ENCODE measurements at places on chromosomes 1 and 21. TPM values are rescaled to one million over a fixed set of nuclear protein-coding genes. Genes with fewer than 3 reads are reported as not detected.

DNA sequence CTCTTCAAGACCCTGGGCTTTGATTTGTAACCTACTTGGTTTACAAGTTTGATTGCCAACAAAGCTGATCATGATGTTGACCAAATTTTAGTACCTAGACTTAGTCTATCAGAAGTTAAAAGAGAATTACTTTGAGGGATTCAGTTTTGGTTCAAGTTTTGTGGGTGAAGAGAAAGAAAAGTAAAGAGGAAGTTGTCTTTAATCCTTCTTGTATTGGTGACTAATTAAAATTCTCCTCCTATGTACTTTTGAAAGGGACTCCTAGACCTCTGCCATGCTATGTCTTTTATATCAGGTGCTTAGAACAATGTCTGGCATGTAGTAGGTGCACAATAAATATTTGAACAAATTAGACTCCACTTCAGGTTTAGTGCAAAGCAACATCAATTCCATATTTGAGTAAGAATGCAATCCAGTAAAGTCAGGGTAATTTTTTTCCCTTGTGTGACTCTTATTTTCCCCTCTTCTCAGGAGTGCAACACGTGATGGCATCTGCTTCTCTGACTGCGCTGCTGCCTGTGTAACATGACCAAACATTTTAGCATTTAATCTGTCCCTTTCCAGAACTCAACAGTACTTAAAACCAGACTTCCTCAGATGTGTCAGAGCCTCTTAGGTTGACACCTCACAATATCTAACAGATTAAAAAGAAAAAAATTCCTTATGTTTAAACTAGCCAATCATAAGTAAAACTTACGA lies 41.1 kb upstream of the KCNQ4 start:
- peaks cover 2% of the 10 kb centered on the region for H3K36me3 ChIP-seq
- DNase-seq = no peak
- H3K27me3 ChIP-seq = no peaks in the 10 kb centered on the region
- no peak overlapping the region for H3K4me3 ChIP-seq
- no peak overlapping the region for H3K27ac ChIP-seq

DNA sequence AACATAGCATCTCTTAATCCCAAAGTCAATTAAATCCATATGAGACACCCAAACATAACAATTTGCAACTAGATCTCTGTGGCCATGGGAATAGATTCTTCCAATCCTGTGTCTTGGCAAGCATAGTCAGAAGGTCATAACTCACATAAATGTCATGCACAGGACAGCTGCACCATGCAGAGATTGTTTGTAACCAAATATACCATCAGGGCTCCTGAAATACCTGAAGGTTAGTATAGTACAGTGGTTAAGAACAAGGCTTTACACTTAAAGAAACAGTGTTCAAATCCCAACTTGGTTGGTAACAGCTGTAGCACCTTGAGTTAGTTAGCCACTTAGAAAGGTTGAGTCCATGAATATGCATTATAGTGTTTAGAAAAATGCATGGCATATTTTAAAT lies 82.6 kb upstream of the CCDC190 start:
- H3K4me1 ChIP-seq = no peaks in the 10 kb centered on the region
- DNase-seq = peak; percentile 24
- no peaks in the 10 kb centered on the region for H3K27me3 ChIP-seq
- H3K4me3 ChIP-seq = no peak overlapping the region
- H3K36me3 ChIP-seq = no peaks in the 10 kb centered on the region
- no peak overlapping the region for H3K27ac ChIP-seq

DNA sequence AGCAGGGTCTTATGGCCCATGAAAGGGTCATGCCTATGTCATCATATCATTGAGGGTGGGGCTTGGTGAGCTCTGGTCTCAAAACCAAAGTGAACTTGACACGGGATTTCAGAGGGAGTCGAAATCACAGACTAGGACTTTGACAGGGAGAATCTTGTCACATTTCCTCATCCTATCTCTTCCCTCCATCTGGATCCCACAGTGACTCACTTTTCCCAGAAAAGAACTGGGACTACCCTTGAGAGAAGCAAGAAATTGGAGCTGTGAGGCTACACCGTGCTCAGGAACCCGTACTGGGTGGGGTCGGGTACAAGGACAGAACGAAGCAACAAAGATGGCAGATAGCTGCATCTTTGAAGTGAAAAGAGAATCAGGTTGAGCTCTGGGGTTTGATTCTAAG lies 69.5 kb downstream of the ZSCAN20 start:
- no peaks in the 10 kb centered on the region for H3K36me3 ChIP-seq
- no peaks in the 10 kb centered on the region for H3K27me3 ChIP-seq
- DNase-seq = no peak
- no peak overlapping the region for H3K27ac ChIP-seq

- H3K36me3 ChIP-seq = no peaks in the 10 kb centered on the region
- no peak overlapping the region for H3K27ac ChIP-seq
- H3K27me3 ChIP-seq = no peaks in the 10 kb centered on the region
- DNase-seq = peak; percentile 9
- H3K4me3 ChIP-seq = no peak overlapping the region
Observed at GRCh38 chr1:77655431-77655974, 27.0 kb downstream of the ZZZ3 start.

GRCh38 chr1:204373911-204374310 lies 14.2 kb upstream of the PLEKHA6 start:
- H3K27ac ChIP-seq = no peak overlapping the region
- H3K27me3 ChIP-seq = peaks cover 58% of the 10 kb centered on the region
- no peak overlapping the region for H3K4me3 ChIP-seq
- no peaks in the 10 kb centered on the region for H3K36me3 ChIP-seq
- DNase-seq = no peak
- no peaks in the 10 kb centered on the region for H3K4me1 ChIP-seq

- peaks cover 7% of the 10 kb centered on the region for H3K4me1 ChIP-seq
- no peak overlapping the region for H3K4me3 ChIP-seq
- DNase-seq = peak; percentile 39
Observed at GRCh38 chr1:59039551-59039950, 255.7 kb upstream of the JUN start.

DNA sequence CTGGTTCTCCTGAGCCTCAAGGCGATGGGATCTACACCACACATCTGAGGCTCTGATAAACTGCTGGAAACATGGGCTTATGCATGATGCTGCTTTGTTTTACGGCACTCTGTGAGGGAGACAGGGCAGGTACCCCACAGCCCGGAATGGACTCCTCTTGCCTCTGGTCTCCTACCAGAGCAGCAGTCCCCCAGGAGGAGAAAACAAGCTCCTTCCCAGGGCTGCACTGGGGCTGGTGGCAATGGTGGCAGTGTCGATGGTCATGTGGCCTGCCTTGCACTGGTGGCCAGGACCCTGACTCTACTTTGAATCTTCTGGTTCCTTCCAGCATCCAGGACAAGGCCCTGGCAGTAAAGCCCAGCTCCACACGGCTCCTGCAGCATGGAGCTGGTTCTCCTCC lies 79.4 kb downstream of the TOMM20 start:
- no peaks in the 10 kb centered on the region for H3K27me3 ChIP-seq
- H3K36me3 ChIP-seq = no peaks in the 10 kb centered on the region
- peaks cover 14% of the 10 kb centered on the region for H3K4me1 ChIP-seq

GRCh38 chr21:44456214-44456914 lies 1.1 kb downstream of the LRRC3 start:
- H3K27ac ChIP-seq = no peak overlapping the region
- DNase-seq = no peak
- no peaks in the 10 kb centered on the region for H3K27me3 ChIP-seq
- H3K4me1 ChIP-seq = no peaks in the 10 kb centered on the region
- no peaks in the 10 kb centered on the region for H3K36me3 ChIP-seq

DNA sequence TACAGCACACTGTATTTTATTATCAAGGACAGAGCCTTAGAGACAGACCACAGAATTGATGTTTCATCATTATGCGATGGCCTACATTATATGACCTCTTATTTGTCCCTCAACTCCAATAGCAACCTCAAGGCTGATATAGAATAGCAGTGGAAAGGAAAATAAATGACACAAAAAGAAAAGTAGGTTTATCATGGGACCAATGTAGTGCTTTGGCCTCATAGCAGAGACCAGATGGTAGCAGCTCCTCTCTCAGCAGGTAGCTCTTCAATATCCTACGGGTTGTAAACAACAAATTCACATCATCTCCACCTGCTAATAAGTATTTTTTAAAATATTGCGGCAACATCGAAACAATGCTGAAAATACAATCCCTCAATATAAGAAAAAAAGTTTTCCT lies 25.2 kb downstream of the ANP32E start:
- H3K36me3 ChIP-seq = no peaks in the 10 kb centered on the region
- no peak overlapping the region for H3K27ac ChIP-seq
- no peak overlapping the region for H3K4me3 ChIP-seq
- H3K4me1 ChIP-seq = no peaks in the 10 kb centered on the region
- no peak for DNase-seq
- no peaks in the 10 kb centered on the region for H3K27me3 ChIP-seq

GRCh38 chr1:2861988-2862813 lies 60.7 kb upstream of the TTC34 start:
- no peaks in the 10 kb centered on the region for H3K4me1 ChIP-seq
- H3K27me3 ChIP-seq = no peaks in the 10 kb centered on the region
- no peaks in the 10 kb centered on the region for H3K36me3 ChIP-seq
- no peak for DNase-seq
- H3K4me3 ChIP-seq = no peak overlapping the region

DNA sequence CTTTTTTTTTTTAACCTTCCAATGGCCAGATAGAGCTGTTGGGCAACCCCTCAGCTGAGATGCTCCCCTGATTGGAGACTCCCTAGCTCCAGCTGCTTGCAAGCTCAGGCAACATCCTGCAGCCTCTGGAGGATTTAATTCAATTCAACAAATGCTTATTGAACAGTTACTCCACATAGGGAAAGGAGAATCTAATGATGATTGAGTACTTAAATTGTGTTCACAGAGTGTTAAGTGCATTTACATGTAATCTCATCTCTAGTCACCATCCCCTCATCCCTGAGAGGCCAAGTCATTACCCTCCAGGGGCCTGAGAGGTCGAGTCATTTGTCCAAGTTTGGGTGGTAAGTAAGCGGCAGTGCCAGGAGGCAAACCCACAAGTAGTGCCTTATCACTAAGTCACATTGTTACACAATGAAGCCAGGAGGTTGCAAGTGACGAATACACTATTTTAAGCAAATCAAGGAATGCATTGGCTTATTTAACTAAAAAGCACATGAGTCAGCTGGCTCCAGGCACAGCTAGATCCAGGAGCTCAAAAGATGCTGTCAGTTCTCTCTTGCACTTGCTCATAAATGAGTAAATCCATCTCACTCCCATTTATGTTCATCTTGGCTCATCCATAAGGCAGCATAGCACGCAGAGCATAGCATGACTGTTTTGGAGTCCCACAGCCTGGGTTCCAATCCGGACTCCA lies 64.3 kb downstream of the OPTC start:
- H3K4me3 ChIP-seq = no peak overlapping the region
- no peaks in the 10 kb centered on the region for H3K36me3 ChIP-seq
- H3K27me3 ChIP-seq = no peaks in the 10 kb centered on the region
- H3K27ac ChIP-seq = peak overlapping the region; percentile 96
- DNase-seq = peak; percentile 98

- no peaks in the 10 kb centered on the region for H3K4me1 ChIP-seq
- peak; percentile 97 for DNase-seq
- H3K36me3 ChIP-seq = no peaks in the 10 kb centered on the region
- no peaks in the 10 kb centered on the region for H3K27me3 ChIP-seq
- no peak overlapping the region for H3K27ac ChIP-seq
- no peak overlapping the region for H3K4me3 ChIP-seq
Observed at GRCh38 chr1:29974316-29974724, 738.0 kb downstream of the PTPRU start.

DNA sequence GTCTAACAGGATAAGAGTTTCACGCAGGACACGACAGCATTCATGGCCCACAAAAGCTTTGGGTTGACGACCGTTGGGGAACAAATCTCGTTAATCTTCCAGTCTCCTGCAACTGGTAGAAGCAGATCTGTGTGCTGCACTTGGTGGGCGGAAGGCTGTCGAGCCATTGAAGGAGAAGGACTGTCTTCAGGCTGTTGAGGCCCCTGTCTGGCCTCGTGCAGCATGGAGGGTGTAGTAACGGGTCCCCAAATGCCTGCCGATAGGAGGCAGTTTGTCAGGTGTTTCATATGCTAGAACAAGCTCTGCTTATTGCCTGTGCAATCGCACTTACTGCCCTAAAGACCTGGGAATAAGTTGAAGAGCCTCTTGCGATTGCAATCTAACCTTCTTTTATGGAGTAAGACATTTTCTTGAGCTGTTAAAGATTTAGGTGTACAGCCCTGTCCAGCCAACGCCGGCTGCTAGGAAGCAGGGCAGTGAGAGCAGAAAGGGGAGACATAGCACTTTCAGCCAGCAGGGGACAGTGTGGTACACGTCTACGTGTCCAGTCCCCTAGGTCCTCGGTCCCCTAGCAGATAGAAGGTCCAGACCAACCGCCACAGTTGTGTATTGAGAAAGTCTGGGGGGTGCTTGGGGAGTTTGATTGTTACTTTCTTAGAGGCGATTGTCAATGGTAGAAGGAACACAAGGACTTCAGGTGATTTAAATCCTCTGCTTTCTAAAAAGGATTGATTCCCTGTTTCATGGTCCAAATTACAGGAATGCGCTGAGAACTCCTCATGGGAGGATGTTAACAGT lies 102.3 kb upstream of the TMPRSS2 start:
- no peak overlapping the region for H3K4me3 ChIP-seq
- DNase-seq = peak; percentile 60
- no peaks in the 10 kb centered on the region for H3K36me3 ChIP-seq
- H3K27ac ChIP-seq = no peak overlapping the region
- peaks cover 6% of the 10 kb centered on the region for H3K4me1 ChIP-seq
- no peaks in the 10 kb centered on the region for H3K27me3 ChIP-seq

DNA sequence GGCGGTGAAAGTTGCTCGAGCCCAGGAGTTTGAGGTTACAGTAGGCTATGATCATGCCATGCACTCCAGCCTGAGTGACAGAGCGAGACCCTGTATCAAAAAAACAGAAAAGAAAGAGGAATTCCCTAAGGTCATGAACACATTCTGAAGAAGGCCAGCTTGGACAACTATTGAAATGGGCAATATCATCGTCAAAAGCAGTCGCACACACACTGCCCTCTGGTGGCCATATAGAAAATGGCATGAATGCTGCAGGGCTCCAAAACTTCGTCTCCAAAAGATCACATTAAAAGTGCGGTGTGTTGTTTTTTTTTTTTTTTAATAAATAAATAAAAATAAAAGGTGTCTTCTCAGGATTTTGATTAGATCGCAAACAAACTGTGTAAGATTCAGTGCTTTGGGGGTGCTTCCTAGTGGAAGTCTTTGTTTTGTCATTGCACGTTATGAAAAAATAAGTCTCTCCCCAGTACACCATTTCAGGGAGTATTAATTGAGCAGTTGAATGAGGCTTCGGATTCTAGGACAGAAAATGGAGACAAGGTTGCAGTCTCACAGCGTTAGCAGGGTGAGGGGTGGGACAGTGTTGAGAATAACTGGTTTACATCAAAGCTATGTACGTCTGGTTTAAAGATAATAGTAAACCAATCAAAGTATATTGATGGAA lies 87.5 kb upstream of the FMN2 start:
- no peak overlapping the region for H3K27ac ChIP-seq
- no peaks in the 10 kb centered on the region for H3K4me1 ChIP-seq
- no peaks in the 10 kb centered on the region for H3K27me3 ChIP-seq
- no peak for DNase-seq
- H3K4me3 ChIP-seq = no peak overlapping the region

Gene PLPP3
- 343 TPM for total RNA-seq

Gene SMPDL3B
- total RNA-seq = 0.26 TPM

Gene PLEKHN1
- under 0.01 TPM for total RNA-seq

Gene PPIAL4G
- total RNA-seq = not detected
